ENCODE measurements at places on chromosomes 4 and X.

GRCh38 chrX:133815496-133815895 is 169.9 kb downstream of the GPC3 start:
- DNase-seq: no peak

- DNase-seq: no peak
Measured at GRCh38 chrX:49226946-49227345, 6.2 kb downstream of the CACNA1F start.

GRCh38 chrX:130801901-130802300 is 101.1 kb downstream of the ENOX2 start:
- no peak for DNase-seq

GRCh38 chrX:56726605-56727004 is 2.4 kb upstream of the NBDY start:
- peak; percentile 56 for DNase-seq

DNA sequence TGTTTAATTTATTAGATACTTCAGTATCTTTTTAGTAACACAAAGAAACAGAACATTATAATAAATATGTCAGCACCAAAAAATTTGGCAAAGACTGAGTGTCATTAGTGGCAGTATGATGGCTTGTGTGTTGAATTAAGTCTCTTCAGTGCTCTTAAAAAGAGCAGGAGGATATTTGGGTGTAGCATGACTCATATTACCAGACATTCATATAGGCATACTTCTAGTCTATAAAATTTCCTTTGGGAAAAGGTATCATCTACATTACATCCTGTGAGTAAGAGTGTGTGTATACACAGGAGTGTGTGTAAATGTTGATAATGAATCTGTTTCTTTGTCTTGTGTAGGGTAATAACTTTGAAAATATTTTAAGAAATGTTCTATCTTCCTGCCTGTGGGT is 135.7 kb downstream of the CNKSR2 start:
- no peak for DNase-seq

DNA sequence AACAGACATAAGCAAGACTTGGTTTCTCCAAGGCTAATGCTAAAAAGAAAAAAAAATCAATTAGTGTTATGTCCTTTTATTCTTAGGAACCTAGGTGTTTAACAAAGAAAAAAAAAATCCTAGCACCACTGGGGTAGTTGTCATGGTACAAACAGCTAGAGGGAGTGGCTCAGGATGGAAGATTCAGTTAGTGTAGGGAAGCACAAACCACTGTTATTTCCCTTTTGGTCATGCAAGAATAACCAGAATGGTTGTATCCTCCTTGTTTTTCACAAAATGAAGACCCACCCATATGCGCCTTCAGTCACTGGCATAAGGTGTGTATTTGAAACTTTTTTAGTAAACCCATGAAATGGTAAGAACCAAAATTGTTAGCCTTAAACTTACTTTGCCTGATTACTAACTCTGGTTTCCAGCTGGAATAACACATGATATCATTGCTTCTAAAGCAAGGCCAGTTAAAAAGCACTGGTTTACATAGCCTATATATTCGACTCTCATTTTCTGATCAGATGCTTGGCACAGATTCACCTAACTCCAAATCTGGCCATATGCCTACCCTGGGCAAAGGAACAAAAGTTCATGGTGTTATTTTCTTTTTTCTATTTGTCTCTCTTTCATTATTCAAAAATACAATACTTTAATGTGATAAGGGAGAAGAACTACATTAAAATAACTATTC is 132.6 kb downstream of the SCFD2 start:
- DNase-seq: no peak

- DNase-seq: no peak
Measured at GRCh38 chr4:185144601-185145240, 1.7 kb downstream of the SLC25A4 start.

DNA sequence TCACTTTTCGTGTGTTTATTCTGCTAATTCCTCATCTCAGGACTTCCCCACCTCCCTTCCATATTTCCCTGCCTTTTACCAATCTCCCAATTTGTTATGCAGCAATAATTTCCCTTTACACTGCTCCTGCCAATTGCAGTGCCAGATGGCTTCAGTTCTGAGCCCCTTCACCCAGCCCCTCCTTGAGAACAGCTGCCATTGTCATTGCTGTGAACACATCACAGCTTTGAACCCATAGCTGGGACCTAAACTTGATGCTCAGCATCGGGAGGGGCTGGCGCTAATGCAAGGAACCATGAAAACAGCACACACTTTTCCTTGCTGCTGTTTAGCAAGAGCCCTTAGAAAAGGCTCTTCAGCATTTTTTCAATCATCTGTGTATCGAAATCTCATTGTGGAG is 104.9 kb downstream of the ALPK1 start:
- no peak for DNase-seq

DNA sequence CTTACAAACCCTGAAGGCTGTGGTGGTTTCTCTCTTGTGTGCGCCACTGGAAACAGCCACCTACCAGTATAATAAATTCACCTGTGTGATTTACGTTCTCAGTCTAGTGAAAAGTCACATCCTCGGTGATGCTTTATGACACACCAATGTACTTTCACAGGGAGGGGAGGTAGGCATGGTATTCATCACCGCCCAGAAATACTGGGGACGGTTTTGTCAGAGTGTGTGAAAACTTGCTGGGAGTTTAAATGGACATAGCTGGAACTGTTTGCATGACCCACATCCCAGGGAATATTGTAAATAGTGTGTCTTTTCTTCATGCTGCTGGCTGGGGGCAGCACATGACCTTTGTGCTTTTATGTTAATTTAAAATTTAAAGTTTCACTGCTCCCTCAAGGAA is 421.8 kb downstream of the MAPK10 start:
- no peak for DNase-seq

DNA sequence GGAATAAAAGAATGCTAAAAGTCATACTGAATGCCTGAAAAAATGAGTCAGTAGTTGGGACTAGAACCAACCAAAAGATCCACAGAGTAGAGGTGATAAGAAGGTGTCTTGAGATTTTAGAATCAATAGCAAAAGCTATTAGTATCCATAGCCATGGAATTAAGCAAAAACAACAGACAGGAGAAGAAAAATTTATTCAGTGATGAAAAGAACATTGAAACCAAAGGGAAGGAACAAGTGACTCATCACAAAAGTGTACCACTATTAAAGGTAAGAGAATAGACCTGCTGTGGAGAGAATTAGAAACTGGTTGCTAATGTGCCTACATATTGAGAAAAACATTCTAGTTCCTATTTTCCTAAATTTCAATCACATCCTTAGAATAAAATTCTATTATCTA is 182.0 kb upstream of the NEIL3 start:
- no peak for DNase-seq

- no peak for DNase-seq
Measured at GRCh38 chr4:54167508-54167907, 61.6 kb upstream of the PDGFRA start.

GRCh38 chr4:174349156-174349555 is 65.4 kb downstream of the CEP44 start:
- no peak for DNase-seq

DNA sequence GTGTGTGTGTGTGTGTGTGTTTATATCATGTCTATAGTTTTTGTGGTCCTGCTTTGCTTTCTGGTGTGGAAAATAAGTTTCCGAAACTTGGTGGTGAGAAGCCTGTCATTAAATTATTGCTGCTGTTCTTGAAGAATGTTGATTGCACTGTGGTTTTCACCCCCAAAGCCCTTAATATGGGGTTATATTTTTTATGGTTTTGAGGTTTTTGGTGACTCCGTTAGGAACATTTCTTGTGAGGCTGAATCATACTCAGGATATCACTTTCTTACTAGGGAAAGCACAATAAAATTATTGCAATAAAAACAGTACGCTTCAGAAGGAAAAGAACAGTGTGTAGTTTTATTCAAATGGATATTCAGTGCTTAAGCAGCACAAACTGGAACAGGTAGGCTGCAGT is 539.1 kb upstream of the MAGEB18 start:
- no peak for DNase-seq

GRCh38 chr4:40256329-40256728 is 59.5 kb downstream of the RHOH start:
- no peak for DNase-seq

DNA sequence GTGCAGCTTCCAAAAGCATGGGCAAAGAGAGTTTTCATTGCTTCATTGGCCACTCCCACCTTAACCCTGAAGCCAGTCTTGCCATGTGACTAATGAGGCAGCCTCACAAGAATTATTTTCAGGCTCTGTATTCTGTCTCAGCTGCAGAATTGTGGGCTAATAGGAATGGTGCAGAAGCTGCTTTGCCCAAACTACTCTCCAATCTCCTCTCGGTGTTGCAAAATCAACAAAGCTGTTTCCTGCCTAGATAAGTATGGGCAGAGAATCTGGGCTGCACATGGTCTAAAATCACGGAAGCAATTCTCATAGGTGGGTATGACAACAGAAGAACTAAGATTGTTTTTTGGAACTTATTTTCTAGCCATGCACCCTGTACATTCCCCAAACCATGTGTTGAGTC is 31.4 kb downstream of the PPP1R2C start:
- DNase-seq: no peak

GRCh38 chr4:182843808-182844325 is 73.3 kb downstream of the DCTD start:
- DNase-seq: no peak

- DNase-seq: peak; percentile 76
Measured at GRCh38 chrX:154457491-154458115, 478 bp upstream of the PLXNA3 start.

DNA sequence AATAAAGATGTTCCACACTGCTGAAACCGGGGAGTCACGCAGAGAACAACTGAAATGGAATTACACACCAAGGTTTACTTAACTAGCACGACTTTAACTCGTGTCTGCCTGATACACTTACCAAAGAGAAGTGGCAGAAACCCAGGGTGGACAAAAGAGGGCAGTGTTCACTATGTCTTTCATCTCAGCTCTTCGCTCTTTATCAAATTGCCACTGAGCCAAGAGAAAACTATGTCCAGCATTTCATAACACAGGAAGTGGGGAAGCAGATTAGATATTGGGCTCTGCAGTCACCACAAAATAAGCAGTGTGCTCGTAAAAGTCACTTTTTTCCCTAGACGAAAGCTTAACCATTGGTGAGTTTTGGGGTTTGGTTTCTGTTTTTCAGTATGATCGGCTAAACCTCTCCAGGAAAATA is 155.7 kb downstream of the CHIC2 start:
- peak; percentile 36 for DNase-seq

DNA sequence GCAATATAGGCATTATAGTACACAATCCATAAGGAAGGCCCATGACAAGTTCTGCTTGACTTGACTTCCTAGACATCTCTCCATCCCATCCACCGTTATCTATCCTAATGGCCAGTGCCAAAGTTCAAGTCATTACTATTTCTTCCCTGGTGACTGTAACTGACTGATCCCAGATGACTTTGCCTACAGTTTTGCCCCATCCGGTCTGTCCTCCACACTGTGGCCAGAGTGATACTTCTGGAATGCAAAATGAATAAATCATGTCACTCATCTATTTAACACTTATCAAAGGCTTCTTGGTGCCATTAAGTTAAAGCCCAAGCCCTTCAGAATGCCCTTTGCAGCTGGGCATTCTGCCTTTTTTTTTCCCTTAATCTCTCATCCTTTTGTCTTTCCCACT is 130.8 kb downstream of the PPARGC1A start:
- DNase-seq: no peak

- no peak for DNase-seq
Measured at GRCh38 chrX:110569506-110569905, 210.9 kb downstream of the RTL9 start.

GRCh38 chr4:181959121-181959520 is 284.1 kb upstream of the TENM3 start:
- no peak for DNase-seq

GRCh38 chrX:24148121-24148520 is 1.4 kb upstream of the ZFX start:
- no peak for DNase-seq

DNA sequence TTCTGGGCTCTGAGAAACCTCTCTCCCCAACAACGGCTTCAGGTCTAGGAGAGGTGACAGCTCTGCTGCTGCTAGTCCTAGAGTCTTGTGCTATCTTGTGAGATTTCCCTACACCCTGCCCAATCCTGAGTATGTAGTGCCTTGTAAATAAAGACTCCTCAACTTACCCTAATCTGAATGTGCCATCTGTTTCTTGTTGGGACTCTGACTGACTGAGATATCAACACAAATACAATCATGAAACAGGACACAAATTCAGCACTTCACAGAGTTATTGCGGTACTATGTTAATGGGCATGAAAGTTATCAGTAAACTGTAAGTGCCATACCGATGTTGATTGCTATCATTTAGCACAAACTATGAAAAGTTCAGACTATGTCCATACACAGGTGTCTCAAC is 529.0 kb upstream of the FTHL17 start:
- no peak for DNase-seq

GRCh38 chr4:186058253-186058979 is 10.5 kb upstream of the TLR3 start:
- DNase-seq: no peak

DNA sequence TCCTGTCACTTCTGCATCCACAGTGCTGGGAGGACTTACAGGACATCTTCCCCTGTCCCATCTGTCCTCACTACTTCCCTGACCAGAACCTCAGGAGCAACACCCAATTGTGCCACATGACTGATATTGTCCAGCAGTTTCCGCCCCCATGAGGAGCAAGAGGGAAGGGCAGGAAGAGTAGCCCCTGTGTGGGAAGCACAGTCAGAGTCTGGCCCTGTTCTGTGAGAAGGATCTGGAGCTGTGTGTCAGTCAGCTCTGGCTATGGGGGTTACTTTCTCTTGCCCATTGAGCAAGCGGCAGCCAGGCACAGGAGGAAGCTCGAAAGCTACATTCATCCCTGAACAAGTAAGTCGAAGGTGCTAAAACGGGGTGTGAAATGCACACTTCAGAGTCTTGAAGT is 14.8 kb upstream of the TRIM60 start:
- no peak for DNase-seq

DNA sequence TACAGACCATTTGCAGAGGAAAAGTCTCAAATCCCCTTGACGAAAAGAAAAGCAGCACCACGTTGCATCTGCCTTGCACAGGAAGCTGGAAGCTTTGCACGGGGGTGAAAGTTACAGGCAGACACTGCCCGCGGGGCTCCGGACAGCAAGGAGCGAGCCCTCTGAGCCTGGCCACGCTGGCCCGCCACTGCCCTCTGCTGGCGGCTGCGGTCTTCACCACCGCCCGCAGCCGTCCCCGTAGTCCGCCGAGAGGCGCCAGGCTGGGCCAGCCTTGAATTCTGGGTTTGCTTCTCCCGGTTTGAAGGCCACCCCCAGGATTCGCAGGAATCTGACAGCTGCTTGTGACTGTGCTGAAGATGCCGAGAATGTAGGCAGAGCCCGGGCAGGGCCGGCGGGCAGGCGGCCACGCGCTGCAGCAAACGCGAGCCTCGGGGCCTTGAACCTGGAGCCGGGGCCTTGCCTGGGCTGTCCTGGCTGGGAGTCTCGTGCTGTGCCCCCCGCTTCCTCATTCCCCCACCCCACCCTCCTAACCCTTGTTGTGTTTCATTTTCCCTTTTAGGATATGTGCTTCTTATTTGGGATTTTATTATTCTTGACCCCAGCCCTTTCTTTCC is 49.2 kb downstream of the ENPP6 start:
- no peak for DNase-seq

- peak; percentile 35 for DNase-seq
Measured at GRCh38 chr4:165464813-165465381, 86.1 kb downstream of the CPE start.
